Endodermal cell (in vitro differentiated cells): ENCODE measurements at places on chromosomes 11 and 22.

GRCh38 chr11:120465921-120466534 is 45.5 kb upstream of the GRIK4 start:
- no peak for DNase-seq

- DNase-seq: no peak
These were observed 8.9 kb upstream of the PELI3 start for GRCh38 chr11:66457826-66458225.

- DNase-seq: no peak
These were observed 15.6 kb downstream of the UBE2L3 start for GRCh38 chr22:21582801-21583740.

- no peak for DNase-seq
These were observed 780 bp downstream of the TRIM44 start for GRCh38 chr11:35663408-35663702.

- no peak for DNase-seq
These were observed 61.8 kb downstream of the PIK3C2A start for GRCh38 chr11:17145972-17146371.

GRCh38 chr11:134398644-134399292 is 13.3 kb downstream of the B3GAT1 start:
- no peak for DNase-seq

DNA sequence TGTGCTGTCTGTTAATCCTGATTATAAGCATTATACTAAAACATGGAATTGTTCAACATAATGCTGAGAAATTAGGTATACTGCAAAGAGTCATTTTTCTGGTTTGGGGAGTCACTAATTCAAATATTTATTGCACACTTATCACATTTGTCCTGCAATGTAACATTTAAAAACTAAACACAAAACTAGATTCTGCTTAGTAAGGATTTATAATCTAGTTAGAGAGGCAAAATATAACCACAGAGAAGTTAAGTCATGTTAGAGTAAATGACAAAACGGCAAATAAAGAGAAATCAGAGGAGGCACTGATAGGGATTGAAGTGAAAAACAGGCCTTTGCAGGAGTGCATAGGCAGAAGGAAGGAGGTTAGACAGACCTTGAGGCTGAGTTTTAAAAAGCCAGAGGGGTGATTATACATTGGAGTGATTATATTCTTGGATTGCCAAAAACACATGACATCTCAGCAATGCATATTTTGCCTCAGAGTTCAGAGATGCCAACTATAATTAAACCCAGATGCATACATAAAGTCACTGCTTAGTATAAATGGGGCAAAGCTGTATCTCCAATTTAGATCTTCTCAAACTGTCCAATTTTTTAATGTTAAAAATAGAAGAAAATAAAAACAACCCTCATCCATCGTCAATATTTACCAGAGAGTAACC is 49.7 kb downstream of the CCDC34 start:
- no peak for DNase-seq

GRCh38 chr22:22450343-22450839 is 58.2 kb downstream of the ZNF280B start:
- DNase-seq: no peak

GRCh38 chr11:1746511-1746931 is 3.9 kb downstream of the IFITM10 start:
- peak; percentile 36 for DNase-seq

DNA sequence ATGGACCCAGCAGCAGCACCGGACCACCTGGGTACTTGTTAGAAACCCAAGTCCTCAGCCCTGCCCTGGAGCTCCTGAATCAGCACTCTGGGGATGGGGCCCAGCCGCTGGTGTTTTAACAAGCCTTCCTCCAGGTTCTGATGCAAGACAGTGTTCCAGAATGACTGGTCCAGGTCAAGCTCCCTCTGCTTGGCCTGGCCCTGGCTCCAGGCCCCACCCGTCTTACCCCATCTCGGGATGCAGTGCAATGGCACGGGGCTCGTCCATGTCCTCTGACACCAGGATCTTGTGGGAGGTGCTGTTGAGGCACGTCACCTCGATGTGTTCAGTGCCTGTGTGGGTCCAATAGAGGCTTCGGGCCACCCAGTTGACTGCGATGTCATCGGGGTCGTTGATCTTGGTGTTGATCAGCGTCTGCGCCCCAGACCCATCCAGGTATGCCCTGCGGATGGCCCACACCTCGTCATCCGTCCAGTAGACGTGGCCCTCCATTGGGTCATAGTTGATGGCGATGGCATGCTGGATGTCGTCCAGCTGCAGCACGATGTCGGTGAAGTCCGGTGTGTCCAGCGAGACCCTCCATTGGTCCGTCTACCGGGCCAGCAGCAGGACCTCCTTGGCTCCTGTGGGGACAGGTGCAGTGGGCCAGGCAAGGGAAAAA is 140.3 kb downstream of the CRYBB2 start:
- DNase-seq: no peak

DNA sequence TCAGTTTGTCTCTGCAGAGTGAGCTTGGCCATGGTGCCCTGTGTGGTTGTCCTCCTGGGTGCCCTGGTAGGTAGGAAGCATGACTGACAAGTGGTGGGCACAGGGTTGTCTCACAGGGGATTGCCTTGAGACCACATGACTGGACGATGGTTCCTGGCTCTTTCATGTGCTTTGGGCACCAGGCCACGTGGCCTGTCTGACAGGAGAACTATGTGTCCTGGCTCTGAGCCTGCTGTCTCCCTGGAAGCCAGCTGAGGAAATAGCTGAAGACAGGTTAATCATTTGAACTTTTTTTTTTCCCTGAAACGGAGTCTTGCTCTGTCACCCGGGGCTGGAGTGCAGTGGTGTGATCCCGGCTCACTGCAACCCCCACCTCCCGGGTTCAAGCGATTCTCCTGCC is 93.2 kb downstream of the LDLRAD3 start:
- DNase-seq: no peak

GRCh38 chr22:49587987-49588386 is 239.7 kb downstream of the BRD1 start:
- no peak for DNase-seq

- no peak for DNase-seq
These were observed 3.9 kb upstream of the E2F8 start for GRCh38 chr11:19244621-19245020.

DNA sequence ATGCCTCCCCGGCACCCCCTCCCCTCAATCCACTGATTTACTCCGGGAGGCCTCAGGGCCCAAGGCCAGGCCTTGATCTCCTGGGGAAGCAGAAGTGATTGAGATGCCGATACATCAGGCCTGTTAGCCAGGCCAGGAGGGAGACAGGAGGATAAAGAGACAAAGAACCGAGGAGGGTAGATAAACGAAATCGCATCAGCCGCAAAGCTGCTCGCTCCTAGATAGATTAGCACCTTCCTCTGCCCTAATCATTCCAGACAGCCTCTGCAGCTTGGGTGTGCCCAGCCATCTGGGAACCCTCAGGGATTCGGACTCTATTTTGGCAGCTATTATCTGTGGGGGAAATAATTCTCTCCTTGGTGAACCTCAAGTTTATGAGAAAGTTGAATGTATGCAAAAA is 121.2 kb downstream of the ABTB2 start:
- DNase-seq: peak; percentile 71

- DNase-seq: no peak
These were observed 110.7 kb downstream of the MIAT start for GRCh38 chr22:26768156-26768515.

DNA sequence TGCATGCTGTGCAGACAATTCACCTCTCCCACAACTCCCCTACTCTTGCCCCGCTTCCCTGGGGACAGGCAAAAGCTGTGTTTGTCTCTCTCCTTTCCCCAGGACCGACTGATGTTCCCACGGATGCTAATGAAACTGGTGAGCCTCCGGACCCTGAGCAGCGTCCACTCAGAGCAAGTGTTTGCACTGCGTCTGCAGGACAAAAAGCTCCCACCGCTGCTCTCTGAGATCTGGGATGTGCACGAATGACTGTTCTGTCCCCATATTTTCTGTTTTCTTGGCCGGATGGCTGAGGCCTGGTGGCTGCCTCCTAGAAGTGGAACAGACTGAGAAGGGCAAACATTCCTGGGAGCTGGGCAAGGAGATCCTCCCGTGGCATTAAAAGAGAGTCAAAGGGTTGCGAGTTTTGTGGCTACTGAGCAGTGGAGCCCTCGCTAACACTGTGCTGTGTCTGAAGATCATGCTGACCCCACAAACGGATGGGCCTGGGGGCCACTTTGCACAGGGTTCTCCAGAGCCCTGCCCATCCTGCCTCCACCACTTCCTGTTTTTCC is 1.4 kb upstream of the MADD start:
- DNase-seq: no peak

- DNase-seq: no peak
These were observed 243 bp upstream of the SYT9 start for GRCh38 chr11:7251487-7251835.

GRCh38 chr11:12411806-12412727 is 34.7 kb downstream of the PARVA start:
- peak; percentile 95 for DNase-seq

- DNase-seq: peak; percentile 37
These were observed 24.6 kb upstream of the LDLRAD3 start for GRCh38 chr11:35919244-35919643.

- no peak for DNase-seq
These were observed 15.3 kb downstream of the PARVA start for GRCh38 chr11:12392672-12393071.

- no peak for DNase-seq
These were observed 147.8 kb upstream of the NECTIN1 start for GRCh38 chr11:119876841-119877240.

DNA sequence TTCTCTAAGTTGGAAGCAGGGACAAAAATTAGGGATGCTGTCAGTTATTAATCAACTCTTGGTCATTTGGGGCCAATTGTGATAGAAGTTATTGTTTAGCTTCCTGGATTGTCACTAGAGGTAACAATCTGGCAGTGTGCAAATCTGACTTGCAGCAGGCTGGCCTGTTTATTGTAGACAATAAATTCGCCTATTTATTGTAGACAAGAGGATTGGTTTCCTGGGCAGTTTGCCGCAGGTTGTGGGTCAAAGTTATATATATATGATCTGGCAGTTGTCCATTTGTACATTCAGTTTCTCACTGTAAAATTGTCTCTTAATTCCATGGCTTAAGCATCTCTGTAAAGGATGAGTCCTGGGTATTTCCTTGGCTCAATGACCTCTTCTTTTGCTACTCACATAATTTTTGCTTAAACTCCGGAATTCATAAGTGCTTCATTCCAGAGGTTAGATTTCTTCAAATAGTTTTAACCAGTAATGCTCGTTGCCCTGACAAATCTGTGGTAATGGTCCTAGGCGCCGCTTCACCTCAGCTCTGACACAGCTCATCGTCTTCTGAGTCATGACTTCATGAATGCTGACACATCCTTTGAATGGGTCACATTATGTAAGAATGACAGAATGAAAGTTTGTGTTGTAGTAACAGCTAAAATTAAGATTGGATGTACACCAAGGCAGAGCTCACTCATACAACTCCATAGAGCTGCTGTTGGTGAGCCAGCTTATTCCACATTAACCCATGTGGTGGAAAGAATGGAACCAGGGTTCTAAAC is 7.8 kb upstream of the MMP3 start:
- no peak for DNase-seq

DNA sequence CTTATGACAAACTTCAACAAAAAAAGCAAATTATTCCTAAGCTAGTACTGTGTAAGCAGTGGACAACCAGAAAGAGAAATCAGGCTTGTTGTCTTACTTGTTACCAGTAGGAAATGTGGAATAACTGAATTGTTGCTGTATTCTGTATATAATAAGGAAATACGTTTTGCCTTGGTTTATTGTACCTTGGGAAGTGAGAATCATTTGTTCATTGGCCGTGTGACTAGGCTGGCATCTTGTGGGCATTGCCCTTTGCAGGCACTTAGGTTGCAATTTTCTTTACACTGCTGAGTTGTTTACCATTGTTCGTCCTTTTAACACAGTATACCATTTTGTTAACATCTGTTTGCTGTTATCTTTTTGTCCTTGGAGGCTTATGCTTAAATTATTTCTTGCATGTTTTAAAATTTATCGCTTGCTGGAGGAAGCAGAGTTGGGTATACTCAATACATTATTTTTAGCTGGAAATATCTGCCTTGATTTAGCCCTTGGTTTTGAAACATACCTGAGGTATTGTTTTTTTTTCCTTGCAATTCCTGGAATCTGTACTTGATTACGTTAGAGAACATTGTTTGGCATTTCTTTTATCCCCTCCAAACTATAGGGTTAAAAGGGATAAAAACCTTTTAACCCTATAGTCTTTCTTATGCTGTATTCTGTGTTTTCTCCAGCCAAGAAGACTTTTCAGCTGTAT is 109.3 kb downstream of the DDX10 start:
- DNase-seq: no peak

GRCh38 chr11:19929147-19929546 is 216.5 kb downstream of the NAV2 start:
- no peak for DNase-seq

DNA sequence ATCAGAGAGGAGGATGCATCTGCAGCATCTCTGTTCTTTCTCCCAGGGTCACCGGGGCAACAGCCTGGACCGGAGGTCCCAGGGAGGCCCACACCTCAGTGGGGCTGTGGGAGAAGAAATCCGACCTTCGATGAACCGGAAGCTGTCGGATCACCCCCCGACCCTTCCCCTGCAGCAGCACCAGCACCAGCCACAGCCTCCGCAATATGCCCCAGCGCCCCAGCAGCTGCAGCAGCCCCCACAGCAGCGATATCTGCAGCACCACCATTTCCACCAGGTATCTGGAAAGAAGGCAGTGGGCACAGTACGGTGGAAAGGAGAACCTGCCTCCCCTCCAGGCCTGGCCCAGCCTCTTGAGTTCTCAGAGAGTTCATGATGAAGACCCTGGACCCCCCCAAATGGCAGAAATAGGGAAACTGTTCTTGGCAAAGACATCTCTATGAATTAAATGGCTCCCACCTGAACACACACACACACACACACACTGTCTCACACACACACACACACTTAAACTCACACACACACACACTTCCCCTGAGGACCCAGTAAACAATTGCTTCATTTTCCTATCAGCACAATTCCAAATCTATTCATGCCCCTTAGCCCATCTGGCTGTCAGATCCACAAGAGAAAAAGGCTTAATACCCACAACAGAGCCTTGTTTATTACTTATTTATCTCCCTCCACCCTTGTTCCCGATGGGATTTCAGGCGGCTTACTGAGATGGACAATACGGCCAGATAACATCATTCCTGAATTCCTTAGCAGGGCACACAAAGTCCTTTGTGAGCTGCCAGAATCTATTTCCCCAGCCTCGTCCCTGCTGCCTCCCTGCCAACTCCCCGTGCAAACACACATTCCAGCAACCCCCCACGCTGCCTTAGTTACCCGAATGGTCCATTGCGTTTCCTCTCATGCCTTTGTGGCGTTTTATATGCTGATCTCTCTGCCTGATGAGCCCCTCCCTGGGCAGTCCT is 8.1 kb downstream of the TMA7B start:
- peak; percentile 62 for DNase-seq
